ENCODE measurements at places on chromosomes 1 and 21. TPM values are rescaled to one million over a fixed set of nuclear protein-coding genes. Genes with fewer than 3 reads are reported as not detected.

Gene AMPD1
- total RNA-seq, result not detected

Gene C8B
- not detected for total RNA-seq

Gene NID1
- 12.2 TPM for total RNA-seq

Gene GFI1
- total RNA-seq, result not detected

Gene PEX19
- total RNA-seq, result 36.3 TPM

Gene TMEM50A
- total RNA-seq, result 99.5 TPM

Gene LRRC38
- not detected for total RNA-seq

Gene RGS5
- 20.7 TPM for total RNA-seq

Gene TMEM201
- 9.1 TPM for total RNA-seq

Gene EBNA1BP2
- 50.1 TPM for total RNA-seq

Gene SPRR5
- not detected for total RNA-seq

Gene PAQR6
- total RNA-seq, result 6.6 TPM

Gene SLC35F3
- total RNA-seq, result 1.9 TPM
